ENCODE measurements at places on chromosomes 3 and 15. TPM values are rescaled to one million over a fixed set of nuclear protein-coding genes. Genes with fewer than 3 reads are reported as not detected.

The PGBD4 gene
- total RNA-seq: 1.3 TPM

The ACTC1 gene
- not detected for total RNA-seq

The ANO10 gene
- total RNA-seq: 25.9 TPM

The ASB14 gene
- total RNA-seq: not detected

The CEMIP gene
- total RNA-seq: 73.9 TPM

The WHAMM gene
- 6.2 TPM for total RNA-seq

The PLCH1 gene
- total RNA-seq: not detected

The P2RY13 gene
- total RNA-seq: not detected

The RTP1 gene
- not detected for total RNA-seq

The SNTN gene
- total RNA-seq: not detected

The GOLGA8T gene
- total RNA-seq: not detected

The TMEM108 gene
- total RNA-seq: not detected

The CCR2 gene
- total RNA-seq: not detected

The MOBP gene
- not detected for total RNA-seq

The LEKR1 gene
- 0.88 TPM for total RNA-seq

The SEMA6D gene
- total RNA-seq: 3.7 TPM

The BLOC1S6 gene
- 32.1 TPM for total RNA-seq

The ARHGAP31 gene
- total RNA-seq: 7.0 TPM

The FRMD4B gene
- 4.1 TPM for total RNA-seq

The NR1I2 gene
- not detected for total RNA-seq

The ATP10A gene
- total RNA-seq: 1.1 TPM

The TRIM42 gene
- total RNA-seq: not detected

The SKOR1 gene
- not detected for total RNA-seq

The WDR72 gene
- not detected for total RNA-seq

The ZBTB38 gene
- 96.4 TPM for total RNA-seq

The EXOSC7 gene
- total RNA-seq: 37.3 TPM

The PLSCR4 gene
- total RNA-seq: 139 TPM

The PAQR5 gene
- total RNA-seq: 1.5 TPM

The TUSC7 gene
- not detected for total RNA-seq

The SLC22A13 gene
- not detected for total RNA-seq

The ABCF3 gene
- total RNA-seq: 35.8 TPM

The ZPLD1 gene
- total RNA-seq: not detected

The KLHL40 gene
- not detected for total RNA-seq

The OXTR gene
- 3.2 TPM for total RNA-seq

The GOLGA6D gene
- not detected for total RNA-seq

The GRK7 gene
- not detected for total RNA-seq

The FSTL1 gene
- 767 TPM for total RNA-seq
